KG1 (cell line): ENCODE measurements at places on chromosomes 1 and 21.

DNA sequence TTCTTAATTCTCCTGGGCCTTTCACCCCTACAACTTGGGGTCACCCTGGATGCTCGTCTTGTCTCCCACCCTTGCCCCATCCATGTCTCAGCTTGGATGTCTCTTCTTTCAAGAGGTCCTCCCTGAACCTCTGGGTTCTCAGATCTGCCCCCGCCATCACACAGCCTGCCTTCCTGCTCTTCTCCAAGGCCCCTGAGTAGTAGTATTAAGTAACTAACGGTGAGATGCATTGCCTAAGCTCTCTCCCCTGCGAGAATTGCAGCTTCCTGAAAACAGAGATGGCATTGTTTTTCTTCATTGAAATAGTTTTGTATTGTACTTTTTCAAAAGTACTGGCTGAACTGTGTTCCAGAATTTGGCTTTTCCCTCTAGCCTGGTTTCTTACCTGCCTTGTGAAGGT, 16.0 kb downstream of the MIIP start:
- DNase-seq, result no peak

- no peak for DNase-seq
These were observed 2.5 kb upstream of the TRAPPC3 start for GRCh38 chr1:36151845-36152203.

DNA sequence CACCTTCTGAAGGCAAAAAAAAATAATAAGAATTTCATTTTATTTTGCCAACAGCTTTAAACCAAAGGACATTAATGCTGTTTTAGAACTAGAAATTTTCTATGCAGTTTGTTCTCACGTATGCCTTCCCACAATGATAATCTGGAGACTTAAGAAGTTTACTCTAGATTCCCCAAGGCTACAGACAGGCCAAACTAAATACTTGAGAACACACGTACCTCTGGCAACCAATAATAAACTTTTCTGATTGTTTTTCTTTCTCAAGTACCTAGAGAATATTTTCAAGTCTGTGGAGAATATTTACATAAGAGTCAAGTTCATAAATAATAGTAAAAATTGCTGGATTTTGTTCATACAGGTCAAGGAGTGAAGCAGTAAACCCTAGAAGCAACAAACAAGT, 15.9 kb downstream of the CLDN8 start:
- no peak for DNase-seq

DNA sequence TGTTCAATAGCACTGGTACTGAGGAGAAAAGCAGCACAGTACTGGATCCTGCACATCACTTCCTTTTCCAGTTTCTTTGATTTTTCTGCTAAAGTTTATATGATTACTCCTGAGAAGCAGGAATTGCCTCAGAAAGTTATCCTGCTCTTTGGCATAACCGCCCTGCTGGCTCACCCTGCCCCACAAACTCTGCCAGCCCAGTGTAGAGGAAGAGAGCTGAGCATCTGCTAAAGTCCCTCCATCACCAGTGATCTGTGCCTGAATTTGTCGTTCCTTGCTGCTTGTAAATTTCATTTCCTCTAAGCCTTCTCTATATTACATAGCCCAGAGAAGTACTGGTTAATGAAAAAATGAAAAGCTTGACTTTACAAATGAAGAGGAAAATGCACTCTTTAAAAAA, 87.0 kb upstream of the C1orf21 start:
- no peak for DNase-seq

- no peak for DNase-seq
These were observed 243.4 kb downstream of the NUF2 start for GRCh38 chr1:163565166-163565565.

DNA sequence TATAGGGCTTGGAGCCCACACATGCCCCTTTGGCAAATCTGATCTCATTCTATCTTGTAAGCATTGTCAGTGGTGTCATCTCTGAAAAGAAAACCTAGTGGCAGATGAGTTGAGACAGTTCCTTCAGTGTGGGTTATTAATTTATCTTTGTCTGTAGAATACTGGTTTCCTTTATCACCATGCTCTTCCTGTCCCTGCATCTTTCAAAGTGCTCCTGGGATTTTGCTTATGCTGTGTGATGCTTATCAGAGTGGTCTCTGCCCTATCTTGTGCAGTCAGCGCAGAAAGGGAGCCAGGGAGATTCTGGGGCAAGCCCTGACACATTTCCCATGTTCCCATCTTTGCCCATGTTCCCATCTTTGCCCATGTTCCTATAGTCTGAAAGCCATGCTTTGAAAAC, 402.9 kb downstream of the RWDD3 start:
- no peak for DNase-seq

DNA sequence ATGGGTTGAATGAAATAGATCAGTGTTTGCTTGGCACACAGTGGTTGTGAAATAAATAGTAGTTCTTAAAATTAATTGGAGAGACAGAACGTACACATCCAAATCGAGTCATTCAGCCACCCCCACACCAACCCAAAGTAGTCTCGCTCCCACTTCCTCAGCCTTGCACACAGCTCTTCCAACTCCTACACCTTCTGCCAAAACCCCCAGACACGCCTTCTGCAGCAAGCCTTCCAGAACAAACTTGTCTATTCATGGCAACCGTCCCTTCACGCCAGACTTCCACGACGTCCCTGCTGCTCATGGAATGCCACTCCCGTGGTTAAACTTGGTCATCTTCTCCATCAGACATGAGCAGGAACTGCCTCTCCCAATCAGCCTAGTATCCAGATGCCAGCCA, 37.5 kb upstream of the RD3 start:
- no peak for DNase-seq

DNA sequence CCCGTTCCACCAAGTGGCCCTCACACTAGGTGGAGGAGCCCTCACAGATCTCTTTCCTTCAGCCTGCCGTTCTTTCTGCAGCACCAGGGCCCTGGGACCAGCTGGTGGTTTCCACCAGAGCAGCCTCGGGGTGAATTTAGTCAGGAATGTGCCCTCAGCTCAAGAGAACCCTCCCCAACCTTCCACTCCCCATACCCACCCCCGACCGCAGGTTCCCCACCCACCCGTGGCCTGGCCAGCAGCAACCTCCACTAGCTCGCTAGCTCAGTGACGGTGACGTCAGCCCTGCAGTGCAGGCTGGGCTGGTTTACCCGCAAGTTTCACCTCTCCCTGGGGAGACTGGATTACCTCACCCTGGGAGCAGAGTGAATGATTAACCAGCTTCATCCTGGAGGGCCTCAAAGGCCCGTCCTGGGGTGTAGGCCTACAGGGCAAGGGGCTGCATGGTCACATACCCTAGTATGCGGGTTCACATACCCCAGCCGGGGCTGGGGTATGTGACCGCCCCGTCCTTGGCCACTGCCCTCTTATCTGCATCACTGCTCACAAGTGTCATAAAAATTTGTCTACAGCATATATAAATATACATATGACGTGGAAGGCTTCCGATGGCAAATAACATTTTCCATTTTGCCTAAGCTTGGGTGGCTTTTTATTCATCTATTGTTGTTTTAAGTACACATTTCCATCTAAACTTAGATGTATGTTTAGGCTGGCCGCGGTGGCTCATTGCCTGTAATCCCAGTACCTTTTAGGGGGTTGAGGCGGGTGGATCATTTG, 24.5 kb downstream of the ELF3 start:
- no peak for DNase-seq

GRCh38 chr1:57208741-57209302, 215.0 kb downstream of the DAB1 start:
- DNase-seq, result no peak

DNA sequence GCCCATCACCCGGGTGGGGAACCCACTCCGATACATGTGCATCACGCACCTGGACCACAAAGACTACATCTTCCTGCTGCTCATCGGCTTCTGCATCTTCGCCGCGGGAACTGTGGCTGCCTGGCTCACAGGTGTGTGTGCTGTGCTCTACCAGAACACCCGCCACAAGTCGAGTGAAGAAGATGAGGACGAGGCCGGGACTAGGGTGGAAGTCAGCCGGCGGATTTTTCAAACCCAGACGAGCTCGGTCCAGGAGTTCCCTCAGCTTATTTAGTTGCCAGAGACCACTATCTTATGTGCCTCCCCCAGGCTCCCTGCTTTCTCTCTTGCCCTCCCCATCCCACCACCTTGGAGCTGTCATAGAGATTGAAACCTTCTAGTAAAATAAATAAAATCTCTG, 19.8 kb downstream of the LRRC52 start:
- DNase-seq, result no peak

- DNase-seq, result no peak
These were observed 5.7 kb downstream of the VANGL1 start for GRCh38 chr1:115647507-115647906.

GRCh38 chr1:38941093-38941492, 537 bp downstream of the RHBDL2 start:
- no peak for DNase-seq

GRCh38 chr1:28648008-28648473, 359 bp upstream of the RNU11 start:
- DNase-seq, result peak; percentile 97

- DNase-seq, result no peak
These were observed 87.7 kb upstream of the EDN2 start for GRCh38 chr1:41572224-41572623.

DNA sequence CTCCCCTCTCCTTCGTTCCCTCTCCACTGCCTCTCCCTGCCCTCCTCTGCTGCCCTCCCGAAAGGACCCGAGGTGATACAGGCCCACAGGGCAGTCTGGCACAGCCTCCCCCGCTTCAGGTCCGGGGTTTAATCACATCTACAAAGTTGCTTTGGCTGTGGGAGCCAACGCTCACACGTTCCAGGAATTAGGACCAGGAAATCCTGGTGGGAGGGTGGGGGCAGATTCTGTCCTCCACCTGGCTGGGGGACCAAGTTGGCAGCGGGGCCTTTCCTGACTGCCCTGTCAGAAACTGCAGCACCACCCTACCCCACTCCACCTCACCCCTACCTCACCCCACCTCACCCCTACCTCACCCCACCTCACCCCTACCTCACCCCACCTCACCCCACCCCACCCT, 95.1 kb downstream of the WDR4 start:
- DNase-seq, result no peak

DNA sequence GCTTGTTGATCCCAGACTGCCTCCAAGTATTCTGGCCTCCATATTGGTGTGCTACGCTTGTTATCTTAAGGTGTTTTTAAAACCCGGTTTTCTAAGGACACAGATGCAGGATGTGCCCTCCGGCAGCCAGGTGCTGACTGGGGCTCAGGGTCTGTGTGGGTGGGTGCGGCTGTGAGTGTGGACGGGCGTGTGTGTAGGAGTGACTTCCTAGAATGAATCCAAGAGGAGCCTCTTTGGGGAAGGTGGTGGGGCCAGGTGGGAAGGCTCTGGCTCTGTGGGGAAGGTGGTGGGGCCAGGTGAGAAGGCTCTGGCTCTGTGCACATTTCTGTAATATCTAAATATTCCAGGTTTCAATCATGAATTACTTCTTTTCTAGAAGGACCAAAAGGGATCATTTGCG, 12.8 kb upstream of the TSPEAR start:
- no peak for DNase-seq

- no peak for DNase-seq
These were observed 1.6 kb downstream of the SLC30A1 start for GRCh38 chr1:211577277-211577818.

GRCh38 chr1:78441921-78442320, 48.9 kb upstream of the PTGFR start:
- DNase-seq, result no peak

DNA sequence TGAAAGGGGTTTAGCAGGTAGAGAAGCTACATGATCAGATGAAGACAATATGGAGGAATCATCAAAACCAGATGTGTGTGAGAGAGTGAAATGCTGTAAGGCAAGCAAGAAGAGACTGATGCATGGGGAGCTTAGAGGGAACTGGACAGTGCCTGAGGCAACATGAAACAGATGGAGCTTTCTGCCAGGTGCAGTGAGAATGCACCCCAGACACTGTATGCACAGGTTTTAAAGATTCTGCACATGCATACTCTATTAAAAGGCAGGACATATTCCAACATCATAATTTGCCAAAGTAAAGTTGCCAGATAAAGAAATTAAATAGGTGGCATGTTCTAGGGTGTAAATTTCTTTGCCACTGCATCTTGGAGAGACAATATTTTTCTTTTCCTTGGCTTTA, 200.1 kb downstream of the AMY1C start:
- no peak for DNase-seq

DNA sequence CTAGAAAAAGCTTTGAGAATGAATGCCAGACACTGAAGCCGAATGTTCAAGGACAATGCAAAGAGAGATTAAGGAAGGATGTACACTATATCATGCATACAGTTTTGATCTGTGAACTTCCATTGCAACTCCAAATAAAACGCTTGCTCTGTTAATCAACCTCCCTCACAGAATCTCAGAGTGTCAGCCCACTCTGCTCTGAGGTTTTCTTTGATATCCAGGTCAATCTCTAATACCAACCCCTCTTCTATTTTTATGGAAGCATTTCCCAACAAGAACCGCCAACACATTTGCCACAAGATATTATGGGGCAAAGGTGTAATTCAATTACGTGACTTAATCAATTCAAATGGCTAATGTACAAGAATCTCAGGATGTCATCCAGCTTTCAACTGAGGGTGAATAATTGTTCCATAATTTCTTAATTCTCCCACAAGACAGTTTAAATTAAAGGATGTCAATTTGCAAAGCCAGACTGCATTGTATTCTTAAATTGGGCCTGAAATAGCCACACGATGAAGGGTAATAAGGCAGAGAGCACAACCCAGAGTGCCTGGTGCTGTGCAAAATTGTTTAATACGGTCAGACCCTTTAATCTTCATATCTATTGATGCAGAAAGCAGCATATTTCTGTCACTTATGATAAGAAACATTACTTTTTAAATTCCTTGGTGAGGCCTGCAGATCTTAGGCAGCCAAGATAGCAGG, 459.2 kb upstream of the DAB1 start:
- DNase-seq, result no peak

DNA sequence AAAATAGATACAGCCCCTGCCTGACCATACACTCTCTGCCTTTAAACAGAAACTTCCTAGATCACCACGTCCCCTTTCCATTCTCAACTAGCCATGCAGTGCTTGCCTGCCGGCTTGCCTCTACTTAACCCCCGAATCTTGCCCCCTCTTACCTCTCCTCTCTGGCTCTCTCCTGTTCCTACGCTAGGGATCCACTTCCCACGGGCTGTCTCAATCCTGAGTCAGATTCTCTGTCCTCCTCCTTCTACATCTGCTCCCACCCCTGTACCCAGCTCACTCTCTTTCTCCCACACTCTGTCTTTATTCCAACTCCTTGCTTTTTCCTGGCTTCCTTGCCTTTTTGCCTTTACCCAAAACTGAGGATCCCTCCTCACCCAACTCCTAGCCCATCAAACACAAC, 29.3 kb downstream of the ATF3 start:
- DNase-seq, result no peak

- DNase-seq, result no peak
These were observed 50.9 kb upstream of the C1orf198 start for GRCh38 chr1:230919207-230919606.

GRCh38 chr1:62687421-62687902, 724 bp downstream of the DOCK7 start:
- DNase-seq, result peak; percentile 34

DNA sequence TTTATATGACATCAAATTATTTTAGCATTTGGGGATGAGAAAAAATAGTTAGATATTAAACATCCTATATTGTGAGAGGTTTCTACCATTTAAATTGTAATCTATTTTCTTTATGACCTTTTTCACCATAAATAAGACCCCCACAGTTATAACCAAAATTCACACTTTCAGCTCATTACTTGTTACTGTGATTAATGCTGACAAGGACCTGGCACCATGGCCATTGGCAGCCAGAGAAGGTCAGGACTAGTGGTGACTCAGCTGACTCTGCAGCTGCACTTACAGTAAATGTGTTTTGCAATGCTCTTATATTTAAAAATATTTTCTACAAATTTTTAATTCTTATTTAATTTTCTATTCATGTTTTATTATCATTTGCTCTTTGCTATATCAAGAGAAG, 133.3 kb upstream of the C1orf105 start:
- no peak for DNase-seq
